ENCODE measurements at places on chromosomes 11 and 22.
A peak's percentile ranks its signal among the peaks of the same experiment; 100 is the strongest.

DNA sequence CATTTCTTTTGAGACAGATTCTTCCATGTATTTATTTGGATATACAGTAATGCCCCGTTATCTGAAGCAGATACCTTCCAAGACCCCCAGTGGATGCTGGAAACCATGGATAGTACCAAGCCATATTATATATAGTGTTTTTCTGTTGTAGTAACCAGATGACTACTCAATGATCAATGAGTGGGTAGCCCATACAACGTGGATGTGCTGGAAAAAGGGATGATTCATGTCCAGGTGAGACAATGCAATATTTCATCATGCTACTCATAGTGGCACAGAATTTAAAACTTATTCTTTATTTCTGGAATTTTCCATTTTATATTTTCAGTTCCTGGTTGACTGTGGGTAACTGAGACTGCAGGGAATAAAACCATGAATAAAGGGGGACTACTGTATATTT is 427.5 kb downstream of the METTL15 start:
- DNase-seq, result no peak

DNA sequence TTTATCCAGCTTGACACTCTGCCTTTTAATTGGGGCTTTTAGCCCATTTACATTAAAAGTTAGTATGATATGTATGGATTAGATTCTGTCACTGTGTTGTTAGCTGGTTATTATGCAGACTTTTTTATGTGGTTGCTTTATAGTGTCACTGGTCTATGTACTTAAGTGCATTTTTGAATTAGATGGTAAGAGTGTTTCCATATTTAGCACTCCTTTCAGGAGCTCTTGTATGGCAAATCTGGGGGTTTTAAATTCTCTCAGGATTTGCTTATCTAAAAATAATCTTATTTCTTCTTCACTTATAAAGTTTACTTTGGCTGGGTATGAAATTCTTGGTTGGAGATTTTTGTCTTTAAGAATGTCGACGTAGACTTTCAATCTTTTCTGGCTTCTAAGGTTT is 4.0 kb downstream of the OR52E6 start:
- no peak for DNase-seq

DNA sequence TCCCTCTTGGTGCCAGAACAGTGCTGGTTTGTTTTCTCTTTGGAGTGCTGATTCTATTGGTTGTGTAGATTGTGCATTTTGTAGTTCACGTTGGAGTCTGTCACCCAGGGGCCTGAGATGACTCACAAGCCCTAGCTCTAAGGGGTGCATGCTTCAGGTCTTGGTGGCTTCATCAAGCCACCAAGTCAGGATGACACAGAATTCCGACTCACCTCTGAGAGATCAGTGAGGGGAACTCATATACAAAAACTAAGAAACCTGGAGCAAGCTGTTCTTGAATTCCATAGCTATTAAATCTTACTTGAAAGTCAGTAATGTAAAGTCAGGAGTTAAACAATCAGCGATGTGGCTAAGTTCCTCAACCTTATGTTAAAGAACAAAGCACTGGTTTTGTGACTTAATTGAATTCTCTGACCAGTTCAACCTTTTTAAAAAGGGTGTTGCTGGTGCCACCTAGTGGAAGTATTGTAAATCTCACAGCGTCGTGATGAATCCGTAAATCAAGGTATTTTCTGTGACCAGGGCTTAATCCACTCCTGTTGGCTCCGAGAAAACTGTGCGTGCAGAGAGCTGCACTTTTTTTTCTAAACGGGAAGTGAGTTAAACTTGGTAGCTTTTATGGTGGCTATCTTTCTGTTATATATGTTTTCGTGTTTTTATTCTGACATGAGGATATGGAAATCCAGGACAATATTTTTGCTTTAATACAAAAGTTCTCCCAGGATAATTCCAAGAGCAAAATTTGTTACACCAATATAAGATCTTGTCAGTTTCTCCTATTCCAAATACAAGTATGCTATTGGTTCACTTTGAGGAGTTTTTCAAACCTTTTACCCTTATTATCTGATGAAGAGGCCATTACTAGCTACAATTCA is 14.6 kb downstream of the MMP13 start:
- peak; percentile 52 for DNase-seq

GRCh38 chr11:121450401-121450800 is 1.7 kb upstream of the SORL1 start:
- DNase-seq, result no peak

GRCh38 chr11:2466869-2467694 is 22.3 kb downstream of the KCNQ1 start:
- peak; percentile 50 for DNase-seq

DNA sequence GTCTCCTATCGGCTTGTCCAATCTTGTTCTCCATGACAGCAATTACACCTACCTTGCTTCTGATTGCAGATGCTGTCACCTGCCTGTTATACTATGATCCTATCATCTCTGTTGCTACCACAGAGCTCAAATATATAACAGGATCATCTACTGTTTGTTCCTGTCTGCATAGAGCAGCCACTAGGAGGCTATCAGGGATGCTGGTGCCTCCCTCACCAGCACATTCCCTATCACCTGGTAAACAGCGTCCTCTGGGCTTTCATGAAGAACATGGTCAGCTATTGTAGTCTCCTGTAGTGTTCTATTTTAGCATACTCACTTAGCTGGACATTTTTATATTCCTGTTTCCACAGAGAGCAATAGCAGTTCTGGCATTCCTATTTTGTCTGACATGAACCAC is 87.8 kb upstream of the FAT3 start:
- no peak for DNase-seq

DNA sequence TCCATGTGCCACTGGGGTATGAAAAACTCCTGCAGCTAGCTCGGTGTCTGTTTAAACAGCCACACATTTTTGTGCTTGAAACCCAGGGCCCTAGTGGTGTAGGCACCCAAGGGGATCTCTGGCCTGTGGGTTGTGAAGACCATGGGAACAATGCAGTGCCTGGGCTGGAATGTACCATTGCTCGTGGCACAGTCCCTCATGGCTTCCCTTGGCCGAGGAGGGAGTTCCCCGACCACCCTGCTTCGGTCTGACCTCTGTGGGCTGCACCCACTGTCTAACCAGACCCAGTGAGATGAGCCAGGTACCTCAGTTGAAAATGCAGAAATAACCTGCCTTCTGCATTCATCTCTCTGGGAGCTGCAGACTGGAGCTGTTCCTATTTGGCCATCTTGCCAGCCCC is 214.0 kb downstream of the TRPC6 start:
- no peak for DNase-seq

GRCh38 chr11:128472128-128473089 is 114.9 kb downstream of the ETS1 start:
- DNase-seq, result no peak

GRCh38 chr11:20112291-20113148 is 47.8 kb downstream of the DBX1 start:
- DNase-seq, result peak; percentile 92

DNA sequence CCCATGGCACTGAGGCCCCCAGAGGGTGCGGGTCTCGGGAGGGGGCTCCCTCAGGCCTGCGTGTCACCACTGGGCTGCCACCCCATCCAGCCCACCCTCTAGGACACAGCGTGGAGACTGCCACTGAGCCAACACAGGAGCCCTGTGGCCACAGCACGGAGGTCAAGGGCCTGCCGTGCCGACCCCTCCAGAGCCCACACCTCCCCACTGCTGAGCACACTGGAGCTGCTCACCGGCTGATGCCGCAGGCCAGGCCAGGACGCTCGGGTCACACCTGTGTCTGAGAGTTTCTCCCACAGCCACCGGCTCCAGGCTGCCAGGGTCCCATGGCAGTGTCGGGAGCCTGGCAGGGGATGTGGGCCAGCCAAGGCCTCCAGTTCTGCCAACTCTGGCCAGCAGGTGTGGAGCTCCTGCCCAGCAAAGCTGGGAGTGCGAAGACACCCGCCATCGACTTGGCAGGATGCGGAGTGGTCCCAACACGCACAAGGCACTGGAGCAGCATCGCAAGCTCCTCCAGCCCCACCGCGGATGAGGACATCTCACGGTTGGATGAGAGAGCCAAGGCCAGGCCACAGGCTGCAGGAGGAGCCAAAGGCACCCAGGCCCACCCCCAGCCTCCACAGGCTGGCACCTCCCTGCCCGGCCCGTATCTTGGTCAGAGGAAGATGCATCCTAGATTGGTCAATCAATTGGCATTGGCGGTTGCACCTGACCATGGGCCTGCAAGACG is 187.1 kb downstream of the BRD1 start:
- no peak for DNase-seq

DNA sequence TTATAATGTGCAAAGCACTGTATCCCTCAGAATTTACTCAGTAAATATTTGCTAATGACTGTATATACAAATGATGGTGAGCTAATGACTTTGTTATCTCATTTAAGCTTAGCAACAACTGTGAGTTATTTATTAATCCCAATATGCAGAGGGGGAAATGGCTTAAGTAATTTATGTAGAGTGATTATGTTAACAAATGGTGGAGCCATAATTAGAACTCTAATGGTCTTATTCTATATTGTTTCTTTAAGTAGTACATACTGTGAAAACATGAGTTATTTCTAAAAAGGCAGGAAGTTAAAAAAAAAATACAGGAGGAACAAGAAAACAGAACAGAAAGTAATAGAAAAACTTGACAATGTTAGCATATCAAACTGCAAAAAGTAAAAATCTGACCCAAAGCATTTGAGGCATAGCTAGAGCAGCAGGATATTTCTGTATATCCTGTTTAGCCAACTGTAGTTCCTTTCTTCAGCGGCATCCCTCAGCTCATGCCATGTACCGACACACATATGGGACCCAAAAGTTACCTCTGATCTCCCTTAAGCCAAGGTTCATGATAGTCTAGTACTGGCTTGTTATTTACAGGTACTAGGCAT is 94.2 kb downstream of the FCHSD2 start:
- DNase-seq, result no peak

DNA sequence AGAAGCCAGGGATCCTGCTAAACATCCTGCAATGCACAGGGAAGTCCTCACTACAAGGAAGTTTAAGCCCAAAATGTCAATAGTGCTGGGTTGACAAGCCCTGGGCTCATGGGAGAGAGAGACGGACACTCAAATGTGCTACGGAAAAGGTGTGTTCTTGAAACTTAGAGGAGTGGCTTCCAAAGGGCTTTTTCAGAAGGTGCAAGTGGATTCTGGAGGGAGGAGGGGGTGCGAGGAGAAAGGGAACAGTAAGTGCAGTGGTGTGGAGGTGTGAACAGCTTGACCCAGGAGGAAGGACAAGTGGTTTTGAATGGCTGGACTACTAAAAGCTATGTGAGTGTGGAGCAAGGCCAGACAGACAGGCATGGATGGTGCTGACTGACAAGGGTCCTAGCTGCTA is 50.4 kb upstream of the CECR2 start:
- DNase-seq, result no peak

DNA sequence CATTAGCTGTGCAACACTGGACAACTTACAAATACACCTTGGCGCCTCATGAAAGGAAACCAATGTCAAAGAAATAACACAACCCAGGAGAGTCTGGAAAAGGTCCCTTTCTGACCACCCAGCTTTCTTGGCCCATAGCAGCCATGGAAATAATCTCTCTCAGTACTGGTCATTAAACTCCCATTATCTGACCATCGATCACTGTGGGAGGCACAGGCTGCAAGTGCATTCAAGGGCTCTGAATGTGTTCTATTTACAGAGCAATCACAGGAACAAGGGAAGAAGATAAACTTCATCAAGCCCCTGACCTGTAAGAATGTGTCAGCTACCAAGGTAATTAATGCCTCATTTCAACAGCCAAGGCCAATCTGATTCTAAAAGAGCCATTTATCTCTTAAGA is 40.1 kb downstream of the CTSC start:
- DNase-seq, result no peak

- DNase-seq, result no peak
Measured at GRCh38 chr22:46653596-46653995, 33.4 kb downstream of the GRAMD4 start.

DNA sequence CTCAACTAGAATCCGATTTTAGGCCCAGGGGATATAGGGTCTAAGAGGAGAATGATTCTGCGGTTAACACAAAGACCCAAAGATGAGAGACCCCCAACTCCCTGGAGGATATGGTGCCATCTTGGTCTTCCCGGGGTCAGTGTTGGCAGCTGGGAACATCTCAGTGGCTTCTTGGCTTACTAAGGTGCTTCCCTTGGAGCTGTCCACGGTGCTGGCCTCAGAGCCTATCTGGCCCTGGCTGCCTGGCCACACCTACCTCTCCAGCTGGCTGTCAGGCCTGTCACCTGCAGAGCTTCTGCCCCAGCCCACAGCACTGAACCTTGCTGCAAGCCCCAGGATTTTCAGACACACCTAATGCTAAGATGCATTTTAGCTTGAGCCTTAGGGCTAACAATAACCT is 70.7 kb upstream of the THY1 start:
- DNase-seq, result no peak

- peak; percentile 25 for DNase-seq
Measured at GRCh38 chr11:132114185-132114584, 743.8 kb downstream of the NTM start.

- DNase-seq, result no peak
Measured at GRCh38 chr11:79744941-79745340, 304.1 kb upstream of the TENM4 start.

DNA sequence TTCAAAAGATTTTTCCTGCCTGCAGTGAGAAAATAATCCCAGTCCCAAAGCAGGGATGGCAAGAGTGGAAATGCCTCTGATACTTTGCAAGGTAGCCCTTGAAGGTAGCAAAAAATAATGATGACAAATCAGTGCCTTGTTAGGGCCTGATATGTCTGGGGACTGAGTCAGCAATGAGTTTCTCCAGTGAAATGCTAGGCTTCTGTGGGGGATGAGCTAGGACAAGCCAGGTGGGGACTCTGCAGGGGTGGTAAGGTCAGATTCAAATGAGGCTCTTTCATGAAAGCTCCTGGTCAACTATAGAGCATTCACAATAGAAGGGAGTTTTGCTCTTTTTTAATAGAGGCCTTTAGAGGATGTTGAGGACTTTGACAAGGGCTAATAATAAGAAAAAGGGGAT is 77.7 kb downstream of the ME3 start:
- DNase-seq, result no peak

DNA sequence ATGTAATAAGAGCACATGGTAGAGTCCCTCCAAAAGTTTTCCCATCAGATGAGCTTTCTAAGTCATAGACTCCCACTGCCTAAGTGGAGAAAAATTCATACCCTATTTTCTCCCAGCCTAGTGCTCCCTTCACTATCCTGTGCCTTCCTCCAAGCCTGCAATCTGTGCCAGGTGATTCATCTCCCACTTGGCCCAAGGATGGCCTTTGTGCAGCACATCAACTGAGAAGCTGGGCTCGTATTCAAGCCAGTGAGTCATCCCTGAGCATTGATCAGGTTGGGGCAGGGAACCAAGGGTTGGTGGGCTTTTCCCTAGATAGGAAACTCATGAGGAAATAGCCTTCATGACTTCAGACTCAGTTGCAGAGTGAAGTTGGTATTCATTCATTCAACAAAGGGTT is 64.6 kb downstream of the PANX1 start:
- peak; percentile 22 for DNase-seq

DNA sequence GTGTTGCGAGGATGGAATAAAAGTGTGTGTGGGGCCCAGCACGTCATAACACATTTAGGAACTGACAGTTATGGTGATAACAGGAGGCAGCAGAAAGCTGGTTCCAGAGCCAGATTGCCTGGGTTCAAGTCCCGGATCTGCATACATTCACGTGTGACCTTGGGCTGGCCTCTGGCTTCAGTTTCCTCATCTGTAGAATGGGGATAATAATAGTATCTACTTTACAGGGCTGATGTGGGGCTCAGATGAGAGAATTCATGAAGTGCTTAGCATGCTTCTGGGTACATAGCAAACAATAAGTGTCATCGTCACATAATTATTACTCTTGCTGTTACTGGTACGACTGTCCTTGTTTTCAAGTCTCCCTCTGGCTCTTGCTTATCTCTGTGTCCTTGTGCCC is 97.3 kb downstream of the KIAA1671 start:
- DNase-seq, result no peak
